ENCODE measurements at places on chromosomes 13 and 19. TPM values are rescaled to one million over a fixed set of nuclear protein-coding genes. Genes with fewer than 3 reads are reported as not detected.

Gene CLDN10
- total RNA-seq: 46.8 TPM

Gene GTPBP3
- 30.6 TPM for total RNA-seq

Gene ZNF383
- total RNA-seq: 7.1 TPM

Gene CGB1
- not detected for total RNA-seq

Gene NLRP9
- not detected for total RNA-seq

Gene MYO1F
- not detected for total RNA-seq

Gene PLK5
- not detected for total RNA-seq

DNA sequence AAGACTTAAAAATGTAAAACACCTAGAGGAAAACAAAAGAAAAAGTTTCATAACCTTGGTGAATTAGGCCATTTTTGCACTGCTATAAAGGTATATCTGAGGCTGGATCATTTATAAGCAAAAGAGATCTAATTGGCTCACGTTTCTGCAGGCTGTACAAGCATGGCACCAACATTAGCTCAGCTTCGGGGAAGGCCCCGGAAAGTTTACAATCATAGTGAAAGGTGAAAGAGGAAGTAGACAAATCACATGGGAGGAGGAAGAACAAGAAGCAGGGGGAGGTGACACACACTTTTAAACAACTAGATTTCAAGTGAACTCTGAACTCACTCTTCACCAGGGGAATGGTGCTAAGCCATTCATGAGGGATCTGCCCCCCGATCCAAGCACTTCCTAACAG lies 1358.5 kb upstream of the PCDH9 start:
- no peaks in the 10 kb centered on the region for H3K36me3 ChIP-seq
- H3K27me3 ChIP-seq: no peaks in the 10 kb centered on the region
- no peaks in the 10 kb centered on the region for H3K4me1 ChIP-seq
- no peak overlapping the region for H3K27ac ChIP-seq
- H3K4me3 ChIP-seq: no peak overlapping the region

DNA sequence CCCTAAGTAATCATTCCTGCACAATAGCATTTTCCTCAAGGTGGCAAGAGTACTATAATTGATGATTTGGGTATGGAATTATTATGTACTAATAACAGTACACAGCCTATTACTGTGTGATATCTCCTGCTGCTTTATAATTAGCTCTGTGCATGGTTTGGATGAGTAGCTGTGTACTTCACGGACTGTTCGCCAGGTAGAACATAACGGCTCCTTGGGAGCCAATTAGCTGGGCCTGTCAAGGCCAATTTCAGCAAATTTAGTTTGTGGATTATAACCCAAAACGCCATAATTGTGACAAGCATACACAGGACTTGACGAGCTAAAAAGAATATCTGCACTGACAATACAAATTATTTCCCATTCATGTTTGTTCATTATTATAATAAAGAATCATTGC lies 1584.2 kb downstream of the SLITRK1 start:
- H3K4me3 ChIP-seq: no peak overlapping the region
- no peaks in the 10 kb centered on the region for H3K36me3 ChIP-seq
- H3K27ac ChIP-seq: no peak overlapping the region
- H3K4me1 ChIP-seq: no peaks in the 10 kb centered on the region
- no peak for DNase-seq
- H3K27me3 ChIP-seq: no peaks in the 10 kb centered on the region

DNA sequence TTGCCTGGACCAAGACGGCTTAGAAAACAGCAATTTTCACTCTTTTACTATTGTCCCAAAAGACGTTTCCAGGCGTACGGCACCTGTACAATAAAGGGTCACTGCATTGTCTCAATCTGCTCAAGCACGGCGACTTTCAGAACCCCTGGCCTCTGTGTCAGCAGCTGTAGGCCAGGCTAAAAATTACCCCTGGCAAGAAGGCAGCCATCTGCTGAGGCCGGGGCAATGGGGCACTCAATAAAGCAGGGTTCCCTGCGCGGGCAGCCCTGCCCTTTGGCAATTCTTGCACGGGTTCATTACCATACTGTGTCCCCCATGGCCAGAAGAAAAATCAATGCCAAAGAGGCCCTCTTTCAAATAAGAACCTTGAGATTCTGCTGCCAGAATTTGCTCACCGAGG lies 52.1 kb downstream of the STK24 start:
- H3K4me3 ChIP-seq: no peak overlapping the region
- no peak overlapping the region for H3K27ac ChIP-seq
- peaks cover 6% of the 10 kb centered on the region for H3K36me3 ChIP-seq
- H3K27me3 ChIP-seq: no peaks in the 10 kb centered on the region

DNA sequence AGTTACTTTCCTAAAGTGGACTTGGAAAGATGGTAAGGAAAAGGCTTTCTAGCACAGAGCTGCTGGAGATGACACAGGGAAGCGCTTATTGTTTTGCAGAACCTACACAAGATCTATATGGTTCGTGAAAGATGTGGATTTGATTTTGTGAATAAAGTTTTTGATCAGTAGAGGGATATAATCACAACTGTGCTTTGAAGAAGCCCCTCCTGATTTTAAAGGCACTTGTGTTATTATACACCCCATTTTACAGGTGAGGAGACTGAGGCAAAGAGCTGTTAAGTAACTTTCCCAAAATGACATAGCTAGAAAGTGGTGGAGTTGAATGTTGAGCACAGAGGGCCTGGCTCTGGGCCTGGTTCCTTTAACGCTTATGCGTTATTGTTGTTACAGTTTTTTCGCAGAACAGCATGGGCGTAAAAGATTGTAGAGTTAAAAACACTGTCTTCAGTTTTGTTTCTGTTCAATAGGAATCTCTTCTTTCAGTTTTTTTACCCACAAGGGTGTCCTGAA lies 1.4 kb downstream of the TDRD3 start:
- peak overlapping the region; percentile 83 for H3K4me3 ChIP-seq

DNA sequence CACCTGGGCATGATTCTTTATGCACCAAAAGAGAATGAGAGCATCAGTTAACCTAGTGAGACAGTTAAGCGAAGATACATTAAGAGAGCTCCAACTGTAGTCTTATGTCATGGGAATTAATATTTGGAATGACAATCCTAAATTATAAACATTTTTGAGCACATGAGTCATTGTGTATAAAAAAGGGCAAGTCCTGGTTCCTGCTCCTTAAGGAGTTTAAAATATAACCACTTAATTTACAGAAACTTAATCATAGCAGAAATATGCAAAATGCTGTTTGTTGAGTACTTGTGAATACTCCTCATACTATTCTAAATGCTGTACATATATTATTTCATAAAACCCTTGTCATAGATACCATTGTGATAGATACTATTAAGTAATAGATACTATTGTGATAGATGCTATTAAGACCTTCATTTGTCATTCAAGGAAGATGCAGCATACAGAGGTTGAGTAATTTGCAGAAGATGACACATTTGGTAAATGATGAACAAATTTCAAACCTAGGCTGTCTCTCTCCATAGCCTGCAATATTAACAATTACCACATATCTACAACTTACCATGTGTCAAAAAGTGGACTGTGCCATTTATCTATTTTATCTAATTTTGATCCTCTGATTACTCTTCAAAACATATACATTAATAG lies 301.0 kb downstream of the TBC1D4 start:
- H3K27me3 ChIP-seq: no peaks in the 10 kb centered on the region
- no peak for DNase-seq
- no peak overlapping the region for H3K27ac ChIP-seq
- H3K4me3 ChIP-seq: no peak overlapping the region

- H3K27ac ChIP-seq: no peak overlapping the region
- H3K4me3 ChIP-seq: no peak overlapping the region
- DNase-seq: no peak
- H3K36me3 ChIP-seq: no peaks in the 10 kb centered on the region
Measured at GRCh38 chr19:44557933-44558332, 28.5 kb upstream of the CEACAM20 start.

GRCh38 chr13:30963791-30964190 lies 31.3 kb downstream of the TEX26 start:
- no peak overlapping the region for H3K27ac ChIP-seq
- H3K27me3 ChIP-seq: peaks cover 23% of the 10 kb centered on the region
- H3K4me3 ChIP-seq: peak overlapping the region; percentile 13
- H3K36me3 ChIP-seq: no peaks in the 10 kb centered on the region
- peaks cover 12% of the 10 kb centered on the region for H3K4me1 ChIP-seq

GRCh38 chr13:34258646-34259386 lies 440.9 kb downstream of the RFC3 start:
- peaks cover 7% of the 10 kb centered on the region for H3K4me1 ChIP-seq
- no peaks in the 10 kb centered on the region for H3K36me3 ChIP-seq
- no peak overlapping the region for H3K4me3 ChIP-seq
- H3K27me3 ChIP-seq: no peaks in the 10 kb centered on the region

- DNase-seq: no peak
- H3K27me3 ChIP-seq: no peaks in the 10 kb centered on the region
- H3K4me3 ChIP-seq: no peak overlapping the region
- no peak overlapping the region for H3K27ac ChIP-seq
- H3K4me1 ChIP-seq: no peaks in the 10 kb centered on the region
- peaks cover 23% of the 10 kb centered on the region for H3K36me3 ChIP-seq
Measured at GRCh38 chr19:10389863-10390262, 9.5 kb upstream of the TYK2 start.

- H3K4me3 ChIP-seq: no peak overlapping the region
- DNase-seq: no peak
- H3K36me3 ChIP-seq: peaks cover 15% of the 10 kb centered on the region
- no peaks in the 10 kb centered on the region for H3K27me3 ChIP-seq
Measured at GRCh38 chr19:10226021-10226375, 5.1 kb downstream of the S1PR2 start.

- no peak overlapping the region for H3K4me3 ChIP-seq
- H3K36me3 ChIP-seq: no peaks in the 10 kb centered on the region
- DNase-seq: peak; percentile 92
- H3K27me3 ChIP-seq: peaks cover 98% of the 10 kb centered on the region
- H3K27ac ChIP-seq: no peak overlapping the region
Measured at GRCh38 chr19:47436712-47437401, 17.5 kb upstream of the MEIS3 start.

GRCh38 chr13:110340812-110341444 lies 33.8 kb downstream of the COL4A2 start:
- H3K4me3 ChIP-seq: no peak overlapping the region
- H3K4me1 ChIP-seq: no peaks in the 10 kb centered on the region
- no peaks in the 10 kb centered on the region for H3K36me3 ChIP-seq
- H3K27ac ChIP-seq: no peak overlapping the region

- H3K4me3 ChIP-seq: no peak overlapping the region
- no peaks in the 10 kb centered on the region for H3K27me3 ChIP-seq
- no peaks in the 10 kb centered on the region for H3K36me3 ChIP-seq
- DNase-seq: no peak
Measured at GRCh38 chr13:68940049-68940448, 1167.6 kb upstream of the ATXN8OS start.

- H3K27ac ChIP-seq: no peak overlapping the region
- DNase-seq: no peak
- peaks cover 69% of the 10 kb centered on the region for H3K27me3 ChIP-seq
- H3K36me3 ChIP-seq: no peaks in the 10 kb centered on the region
Measured at GRCh38 chr19:29643361-29643935, 21.8 kb upstream of the PLEKHF1 start.

DNA sequence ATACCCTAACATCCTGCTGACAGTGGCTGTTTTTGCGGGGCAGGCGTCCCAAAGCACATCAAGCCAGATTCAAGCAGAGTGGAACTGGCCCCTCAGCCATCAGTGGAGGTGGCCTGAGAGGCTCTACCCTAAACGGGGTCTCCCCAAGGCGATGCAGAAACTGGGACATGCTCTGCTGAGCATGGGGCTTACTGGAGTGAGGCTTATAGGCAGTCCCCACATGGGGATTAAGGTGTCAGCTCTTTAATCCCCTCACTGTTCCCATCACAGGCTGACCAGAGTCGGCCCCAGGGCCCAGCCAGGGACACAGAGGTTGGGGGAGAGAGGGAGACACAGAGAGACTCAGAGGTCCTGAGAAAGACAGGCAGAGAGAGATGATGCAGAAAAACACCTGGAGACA lies 17.0 kb downstream of the CYP2F1 start:
- H3K36me3 ChIP-seq: no peaks in the 10 kb centered on the region
- H3K4me1 ChIP-seq: peaks cover 31% of the 10 kb centered on the region
- no peak overlapping the region for H3K27ac ChIP-seq
- H3K4me3 ChIP-seq: no peak overlapping the region
- no peak for DNase-seq

- H3K27ac ChIP-seq: no peak overlapping the region
- H3K4me3 ChIP-seq: no peak overlapping the region
- no peaks in the 10 kb centered on the region for H3K36me3 ChIP-seq
- peaks cover 30% of the 10 kb centered on the region for H3K27me3 ChIP-seq
- H3K4me1 ChIP-seq: no peaks in the 10 kb centered on the region
- DNase-seq: no peak
Measured at GRCh38 chr19:2747349-2747748, 7.5 kb upstream of the SLC39A3 start.

DNA sequence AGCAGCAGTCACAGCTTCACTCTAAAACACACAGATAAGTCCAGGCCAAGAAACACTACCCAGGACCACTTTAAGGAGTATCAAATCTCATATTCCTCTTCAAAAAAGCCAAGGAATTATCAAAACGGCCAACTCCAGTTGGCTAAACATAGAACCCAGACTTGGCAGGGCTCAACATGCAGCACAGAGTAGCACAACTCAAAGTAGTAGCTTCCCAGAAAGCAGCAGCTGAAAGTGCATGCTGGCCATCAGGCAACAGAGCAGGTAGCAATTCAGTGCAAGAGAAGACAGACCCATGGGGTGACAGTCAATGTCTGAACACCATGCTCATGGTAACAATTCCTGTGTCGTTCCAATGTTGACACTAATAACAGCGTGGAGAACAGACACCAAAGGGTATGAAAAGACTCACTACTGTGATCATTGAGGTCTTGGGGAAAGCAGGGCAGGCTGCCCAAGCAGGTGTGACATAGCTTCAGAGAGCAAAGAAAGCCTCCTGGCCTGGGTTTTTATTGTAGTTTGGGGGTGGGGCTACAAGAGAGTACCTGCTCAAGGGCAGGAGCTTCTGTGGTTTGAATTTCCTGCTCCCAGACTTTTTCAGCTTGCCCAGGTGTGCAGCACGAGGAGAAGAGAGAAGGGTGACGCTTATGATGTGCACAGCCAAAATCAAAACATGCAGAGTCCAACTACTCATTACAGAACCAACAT lies 6.2 kb downstream of the ZNF709 start:
- H3K36me3 ChIP-seq: no peaks in the 10 kb centered on the region
- no peak for DNase-seq
- no peak overlapping the region for H3K4me3 ChIP-seq

GRCh38 chr19:44925114-44925891 lies 10.9 kb downstream of the APOC1 start:
- no peak overlapping the region for H3K4me3 ChIP-seq
- no peak for DNase-seq
- H3K36me3 ChIP-seq: peaks cover 8% of the 10 kb centered on the region

DNA sequence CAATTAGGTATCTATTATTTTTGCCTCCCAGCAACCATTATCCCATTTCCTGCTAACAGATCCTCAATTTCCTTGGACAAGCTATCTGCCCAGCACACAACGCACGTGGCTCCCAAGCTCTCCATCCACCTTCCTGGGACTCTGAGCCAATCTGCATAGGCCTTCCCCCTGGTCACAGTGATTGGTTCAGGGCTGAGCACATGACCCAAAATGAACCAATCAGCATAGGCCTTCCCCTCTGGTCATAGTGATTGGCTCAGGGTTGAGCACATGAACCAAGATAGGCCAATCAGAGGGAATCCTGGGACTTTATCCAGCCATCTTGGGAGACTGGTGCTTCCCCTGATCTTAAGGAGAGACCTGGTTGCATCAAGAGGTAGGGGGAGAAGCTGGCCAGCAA lies 5.8 kb downstream of the CPAMD8 start:
- no peaks in the 10 kb centered on the region for H3K27me3 ChIP-seq
- H3K27ac ChIP-seq: no peak overlapping the region
- no peak overlapping the region for H3K4me3 ChIP-seq

GRCh38 chr19:13985771-13986347 lies 20.3 kb downstream of the RFX1 start:
- no peak overlapping the region for H3K27ac ChIP-seq
- no peak overlapping the region for H3K4me3 ChIP-seq
- DNase-seq: no peak
